ENCODE measurements at places on chromosomes 11 and 22.

- DNase-seq: no peak
These were observed 123.6 kb downstream of the ARL14EP start for GRCh38 chr11:30446520-30446919.

DNA sequence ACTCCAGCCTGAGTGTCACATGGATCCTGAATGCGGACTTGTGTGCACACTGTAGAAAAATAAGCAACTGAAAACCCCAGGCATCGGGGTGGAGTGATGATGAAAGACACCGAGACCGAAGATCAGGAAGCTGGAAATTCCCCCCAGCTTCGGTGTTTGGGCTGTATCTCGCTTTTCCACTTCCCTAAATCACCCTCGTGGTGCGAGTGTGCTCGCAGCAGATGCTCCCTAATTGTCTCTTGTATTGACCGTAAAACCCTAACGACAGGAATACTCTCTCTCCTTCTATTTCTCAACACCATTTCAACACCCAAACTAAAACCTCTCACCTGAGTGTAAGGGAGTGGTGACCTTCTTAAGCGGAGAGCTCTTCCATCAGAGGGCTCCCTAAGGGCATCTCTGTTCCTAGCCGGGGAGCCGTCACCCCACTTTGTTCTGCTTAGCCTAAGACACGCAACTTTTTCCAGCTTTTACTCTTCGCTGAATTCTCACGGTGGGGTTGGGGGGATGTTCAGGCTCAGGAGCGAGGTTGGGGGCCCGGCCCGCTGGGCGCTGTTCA is 635 bp upstream of the GRK3 start:
- DNase-seq: no peak

DNA sequence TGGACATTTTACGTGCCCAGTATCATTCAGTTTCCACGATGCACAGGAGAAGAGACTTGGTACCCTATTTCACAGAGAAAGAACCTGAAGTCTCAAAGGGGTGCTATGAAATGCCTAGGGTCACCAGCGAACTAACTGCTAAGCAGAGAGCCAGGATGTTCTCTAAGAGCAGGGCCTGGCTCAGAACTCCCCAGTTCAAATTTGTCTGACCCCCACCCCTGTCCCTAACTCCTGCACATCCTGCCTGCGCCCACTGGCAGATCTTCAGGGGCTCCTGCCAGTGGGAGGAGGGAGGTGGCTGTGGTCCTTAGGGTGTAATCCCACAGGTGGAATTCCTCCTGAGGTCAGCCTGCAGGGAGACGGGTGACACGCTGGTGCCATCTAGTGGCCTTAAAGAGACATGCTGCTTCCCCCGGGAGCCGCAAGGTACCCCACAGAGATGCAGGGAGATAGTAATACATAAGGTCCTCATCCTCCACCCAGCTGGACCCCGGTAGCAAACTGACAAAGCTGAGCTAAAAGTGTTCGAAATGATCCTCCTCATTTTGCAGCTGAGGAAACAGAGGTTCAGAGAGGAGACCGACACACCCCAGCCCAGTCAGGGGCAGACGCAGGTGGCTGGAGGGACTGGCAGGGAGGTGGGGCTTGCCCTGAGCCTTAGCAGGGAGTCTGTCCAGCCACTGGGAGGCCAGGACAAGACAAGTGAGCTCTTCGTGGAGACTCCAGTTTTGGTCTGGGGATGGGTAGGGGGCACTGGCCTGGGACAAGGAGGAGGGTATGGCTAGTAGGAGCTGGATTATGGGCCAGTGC is 34.1 kb downstream of the MB start:
- peak; percentile 35 for DNase-seq

DNA sequence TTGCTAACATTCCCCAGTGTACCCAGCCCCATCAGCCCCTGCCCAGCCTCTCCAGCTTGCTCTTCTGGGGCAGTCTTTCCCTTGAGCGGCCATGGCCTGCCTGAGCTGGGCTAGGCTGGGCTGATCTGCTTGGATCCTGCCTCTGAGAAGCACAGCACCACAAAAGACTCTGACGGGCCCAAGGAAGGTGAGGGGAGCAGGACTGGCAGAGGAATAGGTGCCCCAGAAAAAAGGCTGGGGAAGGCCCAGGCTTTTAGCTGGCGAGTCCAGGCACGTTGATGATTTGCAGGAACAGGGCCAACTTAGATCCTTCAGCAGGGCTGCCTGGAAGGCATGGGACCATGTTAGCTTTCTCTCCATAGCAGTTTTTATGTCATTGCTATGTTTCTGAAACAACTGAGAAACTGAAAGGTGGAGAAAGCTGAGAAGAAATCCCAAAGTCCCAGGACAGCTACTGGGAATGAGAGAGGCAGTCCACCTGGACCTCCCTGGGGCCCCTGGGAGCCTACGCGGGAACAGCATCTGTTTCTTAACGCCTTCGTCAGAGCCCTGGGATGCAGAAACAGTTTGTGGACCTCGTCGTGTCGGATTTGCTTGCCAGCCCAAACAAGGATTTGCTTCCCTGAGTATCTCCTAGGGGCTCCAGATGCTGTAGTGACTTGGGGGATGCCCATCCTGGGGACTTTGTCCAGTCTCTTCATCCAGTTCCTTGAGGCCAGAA is 24.4 kb upstream of the FXYD6 start:
- DNase-seq: no peak

Measured in activated T-cell treated with anti-CD3 and anti-CD28 coated beads for 1 hour (primary cell).